ENCODE measurements at places on chromosomes 12 and 14.

DNA sequence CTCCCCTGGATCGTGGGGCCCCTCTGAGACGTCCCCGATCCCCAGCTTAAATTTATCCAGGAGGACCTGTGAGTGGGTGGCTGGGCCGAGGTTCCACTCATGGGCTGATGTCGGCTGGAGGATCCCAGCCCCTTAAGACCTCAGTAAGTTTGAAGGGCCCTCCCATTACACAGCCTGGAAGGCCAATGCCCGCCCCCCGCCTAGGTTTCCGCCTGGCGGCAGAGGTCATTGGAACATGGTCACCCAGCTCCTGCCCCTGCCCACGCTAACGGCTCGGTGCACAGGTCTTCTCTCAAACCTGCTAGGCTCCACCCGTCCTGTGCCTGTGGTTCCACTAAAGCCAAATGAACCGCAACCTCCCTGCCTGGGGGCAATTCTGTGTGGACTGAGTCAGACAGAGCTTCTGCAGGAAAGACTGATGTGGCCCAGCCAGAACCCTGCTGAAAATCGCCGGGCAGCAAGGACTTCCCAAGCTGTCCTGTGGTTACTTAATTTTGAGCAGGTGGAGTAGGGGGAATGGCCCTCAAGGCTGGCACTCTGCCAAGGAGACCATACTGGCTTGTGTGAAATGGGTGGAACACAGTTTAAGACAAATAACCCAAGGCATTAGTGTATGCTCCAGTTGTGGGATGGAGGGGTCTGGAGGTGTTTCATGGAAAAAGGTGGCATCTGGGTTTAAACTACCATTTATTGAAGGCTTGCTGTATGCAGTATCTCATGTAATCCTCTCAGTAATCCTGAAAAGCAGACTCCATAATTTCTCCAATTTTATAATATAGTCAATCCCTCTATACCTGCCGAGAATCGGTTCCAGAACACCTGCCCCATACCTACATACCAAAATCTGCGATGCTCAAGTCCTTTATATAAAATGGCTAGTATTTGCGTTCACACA, 903 bp upstream of the NT5DC3 start:
- DNase-seq = peak; percentile 9

DNA sequence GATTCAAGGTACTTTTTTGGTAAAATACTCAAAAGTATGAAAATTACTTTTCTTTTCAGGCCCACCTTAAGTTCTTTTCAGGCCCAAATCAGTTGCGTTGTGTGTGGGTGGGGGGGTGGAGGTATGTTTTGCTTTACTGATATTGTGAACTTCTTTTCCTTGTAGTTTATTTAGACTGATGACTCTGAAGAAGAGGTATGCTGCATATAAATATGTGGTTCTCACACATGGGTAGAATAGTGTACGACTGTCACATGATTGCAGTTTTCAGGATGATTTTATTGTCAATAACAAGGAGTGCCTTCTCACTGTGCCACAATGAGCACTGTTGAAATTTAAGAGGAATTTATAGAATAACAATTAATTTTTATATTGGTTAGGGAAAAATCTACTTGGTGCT, 166.6 kb upstream of the ATP2B1 start:
- DNase-seq = no peak

GRCh38 chr12:108773798-108774788, 42.8 kb upstream of the CORO1C start:
- DNase-seq = no peak

DNA sequence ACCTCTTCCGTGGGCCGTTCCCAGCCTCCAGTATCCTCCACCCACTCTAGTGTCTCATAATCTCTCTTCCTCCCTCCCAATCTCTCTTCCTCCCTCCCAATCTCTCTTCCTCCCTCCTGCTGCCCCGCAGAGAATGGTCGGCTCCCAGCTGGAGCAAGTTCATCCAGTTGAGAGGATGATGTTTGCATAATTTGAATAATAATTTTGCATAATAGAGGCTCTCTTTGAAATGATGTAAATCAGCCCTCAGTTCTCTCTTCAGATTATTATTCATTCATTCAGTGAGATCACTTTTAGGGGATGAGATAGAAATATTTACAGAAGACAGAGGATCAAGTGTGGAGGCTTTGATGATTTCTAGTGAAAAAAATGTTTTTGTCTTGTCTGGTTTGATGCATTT, 125.0 kb downstream of the PTPN11 start:
- DNase-seq = no peak

- DNase-seq = no peak
These were observed 379.5 kb downstream of the LRFN5 start for GRCh38 chr14:41986083-41986645.

DNA sequence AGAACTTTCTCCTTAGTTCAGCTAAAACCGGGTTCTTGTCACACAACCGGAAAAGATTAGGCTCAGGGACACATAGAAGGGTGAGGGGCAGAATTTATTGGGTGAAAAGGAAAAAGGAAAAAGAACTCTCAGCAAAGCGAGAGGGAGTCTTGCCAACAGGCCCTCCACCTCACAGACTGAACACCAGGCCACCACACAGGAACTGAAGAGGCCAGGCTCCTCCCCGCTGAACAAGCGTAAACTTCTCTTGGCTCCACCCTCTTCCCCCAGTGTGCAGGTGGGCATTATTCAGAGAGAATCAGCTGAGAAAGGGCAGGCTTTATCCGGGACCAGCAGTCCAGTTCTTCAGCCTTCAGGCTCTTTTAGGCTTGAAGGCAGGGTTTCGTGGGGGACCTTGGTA, 125.6 kb upstream of the FGD4 start:
- DNase-seq = peak; percentile 13

DNA sequence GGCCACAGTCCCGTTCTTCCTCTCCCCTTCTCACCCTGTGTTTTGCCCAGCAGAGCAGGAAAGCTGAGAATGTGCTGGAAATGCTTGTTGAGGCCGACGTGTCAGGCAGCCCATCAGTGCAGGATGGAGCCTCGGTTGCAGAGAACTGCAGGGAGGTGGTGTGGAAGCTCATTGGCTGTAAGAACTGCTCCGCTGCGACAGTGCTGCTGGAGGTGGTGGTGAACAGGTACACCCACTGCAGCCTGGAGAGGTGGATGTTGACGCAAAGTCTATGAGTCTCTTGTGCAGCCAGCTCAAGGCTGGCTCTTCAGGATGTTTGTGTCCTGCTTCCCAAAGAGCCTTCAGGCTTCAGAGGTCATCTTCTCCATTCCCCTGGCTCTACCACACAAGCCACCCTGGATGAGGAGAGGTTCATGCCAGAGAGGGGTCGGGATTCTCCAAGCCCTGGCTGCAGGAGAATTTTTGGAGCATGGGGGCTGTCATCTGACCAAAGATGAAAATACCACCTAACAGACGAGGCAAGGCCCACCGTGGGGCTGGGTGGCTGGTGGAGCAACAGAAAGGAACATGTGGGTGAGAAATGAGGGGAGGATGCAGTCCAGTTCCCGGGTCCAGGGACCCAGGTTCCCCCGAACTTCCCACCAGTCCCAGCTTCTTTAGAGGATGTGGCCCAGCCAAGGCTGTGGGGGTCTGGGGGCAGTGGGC, 174.1 kb upstream of the PRMT8 start:
- no peak for DNase-seq

DNA sequence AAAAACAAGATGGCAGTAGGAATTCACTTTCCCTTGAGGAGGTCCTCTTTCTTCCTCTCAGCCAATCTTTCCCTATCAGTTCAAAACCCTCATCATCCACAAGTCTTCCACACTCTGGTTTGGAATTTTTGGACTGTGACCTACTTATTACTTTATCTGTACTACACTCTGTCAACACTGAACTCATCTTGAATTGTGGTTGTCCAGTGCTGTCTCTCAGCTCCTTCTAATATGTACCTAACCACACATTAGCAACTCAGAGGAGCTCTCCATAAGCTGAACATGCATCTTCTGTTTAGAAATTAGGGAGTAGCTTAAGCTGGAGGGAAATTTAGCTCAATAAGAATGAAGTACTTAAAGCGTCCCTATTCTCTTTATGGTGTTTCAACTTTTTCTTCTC, 34.8 kb downstream of the SLC38A1 start:
- DNase-seq = no peak

GRCh38 chr12:10361622-10362021, 28.2 kb downstream of the KLRK1 start:
- DNase-seq = no peak

DNA sequence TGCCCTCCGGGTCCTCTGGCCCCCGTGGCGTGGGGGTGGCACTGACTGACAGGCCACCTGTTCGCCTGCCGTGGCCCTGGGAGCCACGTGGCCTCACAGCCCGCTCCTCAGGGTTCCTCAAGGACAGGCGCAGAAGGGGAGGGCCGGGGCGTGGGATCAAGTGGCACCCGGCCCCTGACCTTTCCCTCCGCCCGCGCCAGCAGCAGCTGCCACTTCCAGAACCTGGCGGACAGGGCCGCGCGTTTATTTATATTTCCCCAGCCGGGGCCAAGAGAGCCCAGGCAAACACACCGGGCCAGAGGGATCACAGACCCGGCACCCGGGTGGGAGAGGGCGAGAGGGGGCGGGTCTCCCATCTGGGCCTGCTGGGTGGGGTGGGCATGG, 92.6 kb downstream of the RFLNA start:
- DNase-seq = no peak

DNA sequence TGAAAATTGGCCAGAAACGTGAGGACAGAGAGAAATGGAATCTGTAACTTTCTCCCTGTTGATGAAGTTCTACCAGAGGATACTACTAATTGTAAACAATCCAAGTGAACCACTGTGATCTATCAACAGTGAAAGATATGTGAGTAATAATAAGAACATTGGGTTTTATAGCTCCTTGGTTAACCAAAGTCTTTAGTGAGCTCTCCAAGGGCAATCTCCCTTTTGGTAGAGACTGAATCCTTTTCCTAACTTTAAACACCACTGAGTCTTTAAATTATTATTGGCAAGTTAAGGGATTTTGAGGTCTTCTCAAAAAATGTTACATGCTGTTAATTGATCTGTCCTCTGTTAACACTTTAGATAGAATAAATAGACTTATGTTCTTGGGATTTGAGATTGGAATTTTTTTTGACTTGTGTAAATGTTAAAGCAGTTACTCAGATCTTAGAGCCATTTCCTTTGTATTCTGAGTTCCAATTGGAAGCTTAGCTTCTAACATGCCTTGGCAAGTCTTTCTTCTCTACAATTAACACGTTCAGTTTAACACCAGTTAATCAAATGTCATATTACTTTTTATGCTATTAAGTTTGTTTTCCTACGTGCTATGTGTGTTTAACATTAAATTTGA, 338.2 kb upstream of the DDHD1 start:
- no peak for DNase-seq

DNA sequence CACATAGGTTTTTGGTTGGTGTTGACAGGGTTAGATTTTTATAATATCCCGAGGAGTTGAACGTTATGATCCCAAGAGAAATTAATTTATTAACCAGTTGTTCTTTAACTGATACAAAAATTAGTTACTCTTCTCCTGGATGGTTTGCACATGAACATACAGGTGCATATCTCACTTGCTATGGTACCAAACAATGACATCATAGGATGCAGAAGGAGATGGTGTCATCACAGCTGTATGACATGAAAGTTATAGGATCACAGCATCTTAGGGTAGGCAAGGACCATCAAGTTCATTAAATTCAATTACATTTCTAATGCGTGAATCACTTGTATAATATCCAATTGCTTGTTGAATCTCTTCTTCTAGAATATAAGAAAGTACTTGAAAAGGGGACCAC, 175.8 kb downstream of the PAH start:
- DNase-seq = no peak

GRCh38 chr12:5511644-5512600, 80.0 kb downstream of the NTF3 start:
- DNase-seq = no peak

DNA sequence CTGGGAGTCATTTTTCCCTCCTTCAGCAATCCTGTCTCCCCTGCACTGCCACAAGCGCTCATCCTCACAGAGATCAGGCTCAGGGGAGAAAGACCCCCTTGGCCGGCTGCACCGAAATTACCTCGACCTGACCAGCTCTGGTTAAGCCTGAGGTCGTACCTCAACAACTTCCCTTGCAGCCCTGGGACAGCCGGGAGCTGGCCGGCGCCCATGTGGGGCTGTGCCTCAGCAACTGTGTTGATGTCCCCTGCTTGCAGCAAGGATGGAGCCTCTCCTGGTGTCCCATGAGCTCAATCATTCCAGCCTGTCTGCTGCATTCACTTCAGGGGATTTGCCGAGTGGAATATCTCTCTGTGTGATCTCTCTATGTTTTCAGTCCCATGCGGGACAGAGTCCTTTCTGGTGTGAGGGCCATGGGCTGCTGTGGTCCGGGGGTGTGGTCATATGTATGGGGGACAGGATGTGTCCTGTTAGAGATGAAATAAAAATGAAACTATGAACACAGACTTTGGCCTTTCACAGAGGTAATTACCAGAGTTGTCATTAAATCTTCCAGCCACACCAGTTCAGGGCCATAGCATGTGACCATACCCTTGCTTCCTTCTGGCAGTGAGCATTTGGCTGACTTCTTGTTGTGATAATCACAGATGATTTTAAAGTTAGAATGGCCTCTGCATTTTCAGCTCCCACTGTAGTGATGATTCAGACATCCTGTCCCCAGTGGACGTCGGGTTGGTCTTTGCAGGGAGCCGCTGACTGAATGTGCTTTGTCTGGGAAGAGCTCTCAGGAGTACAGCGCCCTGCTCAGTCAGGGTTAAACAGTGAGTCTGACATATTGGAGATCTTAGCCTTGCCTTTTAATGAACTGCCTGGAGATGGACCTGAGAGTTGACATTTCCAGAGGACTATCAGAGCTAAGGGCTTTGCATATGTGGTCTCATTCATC, 405.9 kb downstream of the AACS start:
- no peak for DNase-seq

GRCh38 chr14:100488057-100488456, 99.2 kb downstream of the BEGAIN start:
- no peak for DNase-seq

GRCh38 chr12:115638733-115639647, 638.5 kb downstream of the MED13L start:
- DNase-seq = no peak

- no peak for DNase-seq
These were observed 19.5 kb downstream of the CCDC91 start for GRCh38 chr12:28209782-28210181.

GRCh38 chr14:93829839-93830481, 41.7 kb upstream of the PRIMA1 start:
- no peak for DNase-seq

DNA sequence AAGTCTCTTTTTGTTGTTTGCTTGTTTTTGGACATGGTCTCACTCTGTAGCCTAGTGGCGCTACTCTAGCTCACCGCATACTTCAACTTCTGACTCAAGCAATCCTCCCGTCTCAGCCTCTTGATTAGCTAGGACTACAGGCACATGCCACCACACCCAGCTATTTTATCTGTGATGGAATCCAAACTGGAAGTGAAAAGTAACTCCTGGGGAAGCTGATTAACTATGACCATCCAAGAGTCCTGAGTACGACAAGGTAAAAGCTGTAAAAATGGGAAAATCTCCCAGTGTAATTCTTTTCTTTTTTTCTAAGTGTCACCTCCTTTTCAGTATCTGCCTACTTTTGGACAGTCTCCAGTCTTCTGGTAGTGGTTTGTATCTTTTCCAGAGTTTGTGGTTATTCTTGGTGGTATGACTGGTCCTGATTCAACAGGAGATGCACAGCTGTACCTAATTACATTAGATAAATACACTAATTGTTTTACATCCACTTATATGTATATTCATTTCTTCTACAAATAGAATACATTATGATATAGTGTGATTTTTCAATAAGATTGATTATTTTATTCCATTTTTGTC, 97.8 kb downstream of the SLC6A15 start:
- DNase-seq = no peak

Measured in activated CD8-positive, alpha-beta memory T cell treated with anti-CD3 and anti-CD28 coated beads for 4 hours (primary cell).